Stimulated activated CD4-positive, alpha-beta T cell treated with anti-CD3 and anti-CD28 coated beads, Interleukin-12 subunit alpha, Interleukin-12 subunit beta, amount 100 ng/mL, for 4 hours (primary cell): ENCODE measurements at places on chromosomes 3 and 15.

- DNase-seq = no peak
Observed at GRCh38 chr3:114439284-114439683, 145.5 kb downstream of the TIGIT start.

DNA sequence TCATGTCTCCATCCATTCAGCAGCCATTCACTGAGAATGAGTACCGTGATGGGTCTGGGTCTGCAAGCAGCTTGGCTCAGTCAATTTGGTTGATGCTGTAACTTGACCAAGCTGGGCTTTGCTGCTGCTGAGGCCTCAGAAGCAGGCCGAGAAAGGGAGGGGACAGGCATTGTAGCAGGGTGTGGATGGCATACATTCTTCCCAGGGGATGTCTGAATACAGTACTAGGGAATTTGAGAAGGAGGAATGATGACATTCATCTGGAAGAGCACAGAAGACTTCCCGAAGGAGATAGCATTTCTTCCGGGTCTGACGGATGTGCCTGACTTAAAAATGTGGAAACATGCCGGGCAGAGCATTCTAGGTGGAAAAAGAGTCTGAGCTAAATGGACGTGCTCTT, 105.3 kb upstream of the ADPGK start:
- no peak for DNase-seq

- DNase-seq = no peak
Observed at GRCh38 chr3:189071446-189071845, 100.3 kb upstream of the TPRG1 start.

DNA sequence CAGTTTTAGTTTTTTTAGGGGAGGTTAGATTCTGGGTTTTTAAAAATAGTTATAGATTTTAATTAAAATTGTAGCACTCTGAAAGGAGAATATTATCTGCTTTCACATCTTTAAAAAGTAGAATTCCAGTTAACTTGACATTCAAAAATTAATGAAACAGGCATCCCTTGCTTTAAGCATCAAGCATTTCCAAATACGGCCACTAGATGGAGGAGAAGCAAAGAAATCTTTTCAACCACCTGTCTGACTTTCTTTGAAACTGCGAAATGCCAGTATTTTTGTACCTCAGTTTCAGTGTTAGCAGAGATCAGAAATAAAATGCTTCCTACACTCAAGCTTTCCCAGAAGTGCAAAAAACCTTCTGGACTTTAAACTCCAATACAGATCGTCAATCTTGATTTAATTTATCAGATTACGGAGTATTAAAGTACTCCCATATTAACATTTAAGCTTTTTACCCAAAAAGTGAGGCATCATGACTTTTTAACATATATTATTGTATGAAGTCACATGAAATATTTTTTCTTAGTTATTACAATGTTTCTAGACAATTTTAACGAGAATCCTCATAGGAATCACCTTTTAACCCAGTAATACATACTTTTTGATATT, 153.3 kb downstream of the P3H2 start:
- no peak for DNase-seq

GRCh38 chr3:64502284-64502683, 185.5 kb downstream of the ADAMTS9 start:
- DNase-seq = no peak

- no peak for DNase-seq
Observed at GRCh38 chr15:92326236-92326635, 67.4 kb upstream of the ST8SIA2 start.

DNA sequence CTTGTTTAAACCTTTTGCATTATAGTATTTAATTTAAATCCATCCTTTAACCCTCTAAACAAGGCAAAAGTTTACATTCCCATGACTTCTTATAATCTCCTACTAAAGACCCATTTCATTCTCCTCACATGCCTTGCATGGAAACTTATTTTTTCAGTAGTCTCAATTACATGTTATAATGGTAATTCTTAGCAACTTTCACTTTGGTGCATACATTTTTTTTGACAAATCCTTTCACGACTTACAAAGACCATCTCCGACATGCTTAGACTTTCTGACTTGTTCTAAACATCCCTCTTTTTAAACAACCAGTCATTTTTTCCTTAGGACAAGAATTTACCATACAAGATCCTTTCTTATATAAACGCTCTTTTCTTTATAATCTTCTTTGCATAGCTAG, 615.4 kb upstream of the GBE1 start:
- DNase-seq = no peak

DNA sequence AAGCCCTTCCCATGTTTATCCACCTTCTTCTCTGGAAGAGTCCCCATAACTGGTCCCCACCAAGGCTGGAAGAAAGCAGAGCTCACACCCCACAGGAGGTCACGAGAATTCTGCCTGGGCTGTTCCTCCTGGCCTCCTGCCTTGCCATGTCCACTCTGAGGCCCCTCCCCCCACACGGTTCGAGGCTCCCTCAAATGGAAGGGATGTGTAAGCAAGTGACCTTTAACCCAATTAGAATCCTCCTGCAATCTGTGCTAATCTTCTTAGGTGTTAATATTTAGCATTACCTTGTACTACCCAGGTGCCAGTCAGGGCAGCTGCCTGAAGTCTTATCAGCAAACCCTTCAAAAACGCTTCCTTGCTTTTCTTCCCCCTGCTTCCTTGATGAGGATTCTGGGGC, 32.4 kb upstream of the DYNC1LI1 start:
- DNase-seq = no peak

- DNase-seq = no peak
Observed at GRCh38 chr3:141218162-141218835, 13.3 kb upstream of the PXYLP1 start.

GRCh38 chr3:168362156-168362555, 266.4 kb upstream of the GOLIM4 start:
- no peak for DNase-seq

DNA sequence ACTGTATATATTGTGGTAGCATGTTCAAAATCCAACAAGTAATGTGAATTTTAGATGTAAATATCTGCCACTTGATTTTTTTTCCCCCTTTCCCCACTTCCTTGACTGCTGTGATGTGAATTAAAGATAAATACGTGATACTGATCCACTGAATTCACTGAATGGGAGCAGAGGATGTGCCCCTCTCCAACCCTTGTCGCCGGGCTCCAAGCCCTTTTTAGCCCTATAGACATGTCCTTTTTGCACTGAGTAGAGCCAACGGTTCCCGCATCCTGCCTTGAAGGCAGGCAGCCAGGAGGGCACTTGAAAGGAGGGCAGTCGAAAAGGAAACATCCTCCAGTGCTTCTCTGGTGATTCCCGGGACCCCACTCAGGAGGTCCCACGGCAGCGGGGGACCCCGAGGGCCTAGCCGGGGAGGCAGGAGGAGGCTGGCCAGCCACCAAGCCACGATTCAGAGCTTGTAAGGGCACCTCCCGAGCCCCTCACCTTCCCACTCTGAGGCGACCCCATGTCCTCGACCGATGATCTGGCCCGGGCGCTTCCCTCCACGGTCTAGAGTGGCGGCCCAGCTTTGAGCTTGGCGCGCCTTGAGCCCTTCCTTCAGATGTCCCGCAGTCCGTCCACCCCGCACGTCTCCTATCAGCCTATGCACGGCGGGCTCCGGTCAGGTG, 901 bp upstream of the MANF start:
- peak; percentile 42 for DNase-seq

DNA sequence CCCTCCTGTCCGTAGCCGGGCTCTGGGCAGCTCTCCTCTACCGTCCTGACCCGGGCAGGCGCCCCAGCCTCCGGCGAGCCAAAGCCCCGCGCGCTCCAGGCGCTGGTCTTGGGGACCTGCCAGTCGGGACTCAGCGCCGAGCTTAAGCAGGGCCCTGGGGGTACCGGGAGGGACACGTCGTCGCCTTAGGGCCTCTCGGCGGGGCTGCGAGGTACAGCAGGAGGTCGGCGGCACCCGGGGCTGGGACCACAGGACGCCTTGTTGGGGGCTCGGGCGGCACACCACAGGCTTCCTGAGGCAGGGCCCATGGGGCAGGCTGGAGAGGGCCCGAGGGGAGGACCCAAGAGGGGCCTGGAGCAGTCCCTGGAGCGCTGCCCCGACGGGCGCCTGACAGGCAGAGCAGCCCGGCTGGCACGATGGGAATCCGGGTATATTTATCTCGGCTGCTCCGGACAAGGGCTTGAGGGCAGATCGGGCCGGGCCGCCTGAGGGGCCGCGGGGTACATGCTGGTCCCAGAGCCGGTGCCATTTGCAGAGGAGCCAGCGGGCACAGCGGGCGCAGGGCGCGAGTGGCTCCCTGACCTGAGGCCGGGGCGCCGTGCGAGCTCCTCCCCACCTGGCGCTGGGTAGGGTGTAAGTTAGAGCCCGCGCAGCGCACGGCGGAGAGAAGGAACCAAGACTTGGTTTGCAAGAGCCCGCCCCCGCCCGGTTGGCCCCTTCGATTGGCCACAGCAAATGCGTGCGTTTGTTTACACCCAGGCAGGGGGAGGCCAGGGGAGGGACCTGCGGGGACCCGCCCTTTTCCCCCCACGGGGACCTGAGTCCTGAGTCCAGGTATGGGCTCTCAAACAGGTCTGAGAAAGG, 574 bp downstream of the SLC38A3 start:
- peak; percentile 23 for DNase-seq

DNA sequence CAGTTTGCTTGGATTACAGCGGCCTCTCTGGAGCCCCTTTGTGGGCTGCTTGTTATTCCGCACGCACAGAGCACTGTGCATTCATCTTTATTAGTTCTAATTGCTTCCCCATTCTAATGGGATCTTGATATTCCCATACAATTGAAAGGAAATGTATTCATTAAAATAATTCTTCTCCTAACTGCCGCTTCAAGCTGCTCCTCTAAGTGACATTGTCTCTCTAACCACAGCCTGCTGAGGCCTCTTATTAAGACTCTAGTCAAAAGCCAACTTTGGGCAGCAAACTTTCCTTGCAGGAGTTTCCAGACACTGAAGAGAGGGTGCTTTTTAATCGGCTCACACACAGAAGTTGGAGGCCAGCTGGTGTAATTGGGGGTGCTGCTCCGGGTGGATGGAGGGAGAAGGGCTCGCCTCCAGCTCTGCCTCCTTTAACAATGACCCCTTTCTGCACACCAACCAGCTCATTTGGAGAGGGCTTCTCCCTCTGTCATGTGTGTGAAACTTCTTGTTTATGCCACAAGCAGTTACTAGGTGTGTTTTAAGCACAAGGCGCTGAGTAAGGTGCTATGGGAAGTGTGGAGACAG, 5.6 kb upstream of the MAGEF1 start:
- DNase-seq = no peak

GRCh38 chr3:133368371-133369067, 31.3 kb upstream of the BFSP2 start:
- no peak for DNase-seq

- DNase-seq = no peak
Observed at GRCh38 chr15:54577476-54578250, 599.4 kb downstream of the UNC13C start.

DNA sequence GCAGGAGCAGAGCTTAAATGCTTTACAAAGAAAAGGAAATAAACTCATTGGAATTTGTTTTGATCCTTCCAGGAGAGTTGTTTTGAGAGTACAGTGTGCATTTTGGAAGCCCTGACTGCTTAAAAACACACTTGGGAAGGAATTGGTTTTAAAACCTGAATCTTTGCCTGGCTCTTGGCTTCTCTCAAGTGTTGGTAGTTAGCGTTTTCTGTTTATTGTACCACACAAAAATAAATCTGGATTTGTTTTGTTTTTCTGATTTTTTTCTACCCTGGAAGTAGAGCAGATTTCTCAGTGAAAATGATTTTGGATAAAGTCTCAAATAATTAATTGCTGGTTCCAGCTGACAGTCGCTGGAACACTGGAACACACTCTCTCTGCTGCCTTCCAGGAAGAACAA, 90.6 kb downstream of the CHST2 start:
- DNase-seq = no peak

DNA sequence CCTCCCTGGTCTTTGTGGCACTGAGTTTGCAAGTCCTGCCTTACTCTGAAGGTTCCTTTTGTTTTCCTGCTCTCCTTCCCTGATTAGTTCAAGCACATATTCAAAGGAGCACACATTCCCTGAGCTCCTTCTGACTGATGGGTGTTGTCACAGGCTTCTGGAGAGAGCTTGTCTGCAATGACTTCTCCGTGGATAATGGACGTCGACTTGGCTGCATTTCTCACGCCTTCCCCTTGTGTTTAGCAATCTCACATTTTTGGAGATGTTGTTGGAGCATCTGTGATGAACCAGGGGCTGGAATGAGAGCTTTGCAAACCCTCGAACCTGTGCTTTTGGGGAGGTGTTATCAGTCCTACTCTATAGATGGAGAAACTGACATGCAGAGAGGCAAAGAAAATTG, 375.4 kb upstream of the PROK2 start:
- DNase-seq = no peak

DNA sequence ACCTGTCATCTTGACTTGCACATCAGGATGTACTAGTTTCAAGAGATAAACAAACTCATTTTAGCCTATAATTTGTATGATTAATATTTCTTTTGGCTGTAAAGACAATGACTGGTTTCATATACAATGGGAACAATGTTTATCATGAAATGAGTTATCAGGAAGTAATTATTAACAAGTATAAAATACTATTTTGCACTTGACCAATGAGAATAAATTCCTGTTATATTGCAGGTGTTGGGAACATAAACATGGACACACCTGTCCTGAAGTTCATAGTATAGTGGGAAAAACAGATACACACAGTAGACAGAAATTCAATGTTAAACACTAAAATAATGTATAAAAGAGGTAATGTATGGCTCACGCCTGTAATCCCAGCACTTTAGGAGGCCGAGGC, 56.9 kb downstream of the UBR1 start:
- no peak for DNase-seq

DNA sequence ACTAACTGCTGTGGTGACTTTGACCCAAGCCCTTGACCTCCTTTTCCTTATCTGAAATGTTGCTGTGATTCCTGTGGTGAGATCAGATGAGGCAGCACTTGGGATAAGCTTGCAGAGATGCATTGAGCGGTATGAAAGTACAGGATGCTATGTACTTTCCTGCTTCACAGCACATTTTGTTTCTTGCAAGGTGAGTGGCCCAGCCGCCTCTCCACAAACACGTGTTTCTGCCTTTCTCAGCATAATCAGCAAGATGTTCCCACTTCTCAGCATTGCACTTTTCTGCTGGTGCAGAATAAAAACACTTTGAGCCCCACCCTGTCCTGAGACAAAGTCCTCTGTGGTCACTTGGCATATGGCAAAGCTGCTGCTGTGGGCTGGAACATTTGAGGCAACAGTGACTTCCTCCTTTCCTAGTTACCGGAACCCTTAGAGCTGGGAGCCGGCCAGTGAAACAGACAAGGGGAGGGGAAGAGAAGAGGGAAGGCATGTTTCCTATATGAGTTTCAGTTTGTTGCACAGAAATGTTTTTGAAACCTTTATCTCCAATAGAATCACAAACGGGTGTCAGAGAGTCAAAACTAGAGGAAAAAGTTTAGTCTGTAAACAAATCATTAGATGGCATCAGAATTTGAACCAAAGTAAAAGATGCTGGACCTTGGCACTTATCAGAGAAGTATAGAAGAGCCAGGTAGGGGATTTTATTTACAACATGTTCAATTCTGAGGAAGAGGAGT, 5.0 kb downstream of the NUDT16 start:
- DNase-seq = no peak

GRCh38 chr3:115397433-115397832, 225.9 kb upstream of the GAP43 start:
- no peak for DNase-seq

DNA sequence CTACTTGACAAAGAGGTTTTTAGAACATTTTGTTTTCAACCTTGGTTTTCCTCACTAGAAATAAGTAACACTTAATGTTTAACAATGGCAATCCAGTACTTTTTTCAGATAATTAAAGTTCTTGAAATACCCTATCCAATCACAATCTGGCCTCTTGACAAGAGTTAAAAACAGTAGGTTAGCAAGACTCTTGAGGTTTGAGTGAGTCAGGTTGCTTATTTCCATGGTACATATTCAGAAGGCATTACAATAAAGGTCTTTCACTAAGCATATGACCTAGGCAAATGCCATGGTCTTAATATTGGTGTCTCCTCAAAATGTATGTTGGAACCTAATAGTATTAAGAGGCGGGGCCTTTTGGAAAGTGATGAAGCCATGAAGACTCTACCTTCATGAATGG, 5.6 kb downstream of the SUCNR1 start:
- DNase-seq = no peak
